ENCODE measurements at places on chromosomes 4 and X. TPM values are rescaled to one million over a fixed set of nuclear protein-coding genes. Genes with fewer than 3 reads are reported as not detected.

GRCh38 chr4:80913381-80913780 is 117.1 kb upstream of the BMP3 start:
- DNase-seq = peak; percentile 19

- DNase-seq = no peak
Observed at GRCh38 chrX:16462912-16463311, 187.0 kb upstream of the S100G start.

DNA sequence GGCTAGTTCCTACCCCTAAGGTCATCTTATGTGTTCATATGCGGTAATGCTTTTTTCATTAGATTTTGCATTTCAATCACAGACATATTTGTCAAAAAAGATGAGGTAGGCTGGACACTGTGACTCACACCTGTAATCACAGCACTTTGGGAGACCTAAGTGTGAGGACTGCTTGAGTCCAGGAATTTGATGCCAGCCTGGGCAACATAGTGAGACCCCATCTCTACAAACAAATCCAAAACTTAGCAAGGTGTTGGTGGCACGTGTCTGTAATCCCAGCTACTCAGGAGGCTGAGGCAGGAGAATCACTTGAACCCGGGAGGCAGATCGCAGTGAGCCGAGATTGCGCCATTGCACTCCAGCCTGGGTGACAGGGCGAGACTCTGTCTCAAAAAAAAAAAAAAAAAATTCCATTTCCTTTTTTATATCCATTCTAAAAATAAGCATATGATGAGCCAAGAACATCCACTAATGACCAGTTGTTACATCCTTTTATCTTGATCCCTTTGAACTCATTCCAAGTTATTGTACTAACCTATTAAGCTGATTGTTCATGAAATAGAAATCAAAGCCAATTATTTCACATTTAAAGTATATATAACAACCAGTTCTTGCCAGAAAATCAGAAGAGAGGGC is 23.4 kb downstream of the PGAM4 start:
- DNase-seq = no peak

DNA sequence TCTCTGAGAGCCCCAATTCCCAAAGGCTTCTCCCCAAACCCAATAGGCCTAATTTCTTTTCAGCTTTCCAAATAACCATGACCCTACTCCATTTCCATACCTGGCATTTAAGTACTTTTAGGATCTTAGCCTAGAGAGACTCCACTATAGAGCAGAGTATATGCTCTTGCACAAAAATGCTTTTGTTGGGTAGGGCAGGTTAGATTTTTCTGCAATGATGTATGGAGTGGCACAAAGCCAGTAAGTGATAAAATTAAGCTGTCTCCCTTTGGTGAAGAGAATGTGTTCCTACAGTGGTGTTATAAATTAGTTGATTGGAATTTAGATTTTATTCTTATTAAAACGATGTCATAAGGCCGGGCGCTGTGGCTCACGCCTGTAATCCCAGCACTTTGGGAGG is 124.9 kb downstream of the INPP4B start:
- no peak for DNase-seq

DNA sequence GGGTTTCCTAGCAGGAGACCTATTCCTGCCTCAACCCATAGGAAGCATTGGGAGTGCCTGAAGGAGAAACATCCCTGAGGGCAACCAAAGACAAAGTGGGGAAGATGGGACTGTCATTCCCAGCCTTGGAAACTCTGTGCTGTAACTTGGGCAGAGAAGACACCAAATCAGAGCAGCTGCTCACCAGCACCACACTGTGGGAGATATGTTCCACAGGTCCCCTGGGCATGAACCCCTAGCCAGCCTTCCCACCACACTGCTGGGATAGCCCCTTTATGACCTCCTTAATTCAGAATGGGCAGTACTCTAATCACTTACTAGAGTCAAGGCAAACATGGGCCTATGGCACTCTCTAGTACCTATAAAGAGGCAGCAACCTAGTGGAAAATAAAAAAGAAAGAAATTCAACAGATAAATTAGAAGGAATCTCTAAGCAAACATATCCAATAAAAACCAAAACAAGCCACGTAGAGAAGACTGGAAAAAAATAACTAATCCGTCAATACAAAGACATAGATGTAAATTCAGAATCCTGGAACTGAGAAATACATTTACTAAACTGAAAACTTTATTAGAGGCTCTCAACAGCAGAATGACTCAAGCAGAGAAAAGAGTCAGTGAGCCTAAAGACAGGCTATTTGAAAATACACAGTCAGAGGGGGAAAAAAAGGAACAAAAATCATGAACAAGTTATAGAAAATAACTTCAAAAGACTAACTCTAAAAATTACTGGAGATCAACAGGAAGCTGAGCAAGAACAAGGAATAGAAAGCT is 878.4 kb upstream of the FRG1 start:
- no peak for DNase-seq

- no peak for DNase-seq
Observed at GRCh38 chrX:16308773-16309172, 141.5 kb downstream of the MAGEB17 start.

DNA sequence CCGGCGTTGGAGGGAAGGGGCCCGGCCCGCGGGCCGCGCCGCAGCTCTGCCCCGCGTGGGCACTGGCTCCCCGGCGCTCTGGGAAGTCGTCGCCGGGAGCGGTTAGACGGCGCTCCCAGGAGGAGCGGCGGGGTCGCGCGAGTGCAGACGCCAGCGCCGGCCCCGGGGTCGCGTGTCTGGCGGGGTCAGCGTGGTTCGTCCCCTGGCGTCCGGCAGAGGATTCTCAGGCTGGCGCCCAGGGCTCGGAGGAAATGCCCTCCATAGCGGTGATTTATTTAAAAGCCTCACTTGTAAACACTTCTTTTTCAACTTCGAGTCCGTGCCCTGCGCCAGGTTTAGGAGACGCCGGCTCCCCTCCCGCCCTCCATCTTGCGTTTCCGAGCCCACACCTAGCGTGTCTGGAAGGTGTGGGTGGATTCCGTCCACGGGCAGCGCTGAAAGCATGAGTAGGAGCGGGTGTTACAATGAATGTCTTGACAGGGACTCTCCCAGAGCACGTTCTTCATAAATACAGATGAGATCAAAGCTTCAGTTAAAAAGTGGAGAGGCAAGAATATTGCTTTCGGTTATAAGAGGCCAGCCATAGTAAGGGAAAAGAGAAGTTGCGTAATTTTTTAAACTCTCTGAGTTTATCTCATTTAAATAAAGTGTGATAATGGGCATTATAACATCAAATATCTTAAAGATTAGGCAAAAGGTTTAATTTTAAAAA is 692 bp downstream of the FAM241A start:
- DNase-seq = peak; percentile 85

- DNase-seq = no peak
Observed at GRCh38 chr4:90495211-90495610, 368.0 kb downstream of the CCSER1 start.

DNA sequence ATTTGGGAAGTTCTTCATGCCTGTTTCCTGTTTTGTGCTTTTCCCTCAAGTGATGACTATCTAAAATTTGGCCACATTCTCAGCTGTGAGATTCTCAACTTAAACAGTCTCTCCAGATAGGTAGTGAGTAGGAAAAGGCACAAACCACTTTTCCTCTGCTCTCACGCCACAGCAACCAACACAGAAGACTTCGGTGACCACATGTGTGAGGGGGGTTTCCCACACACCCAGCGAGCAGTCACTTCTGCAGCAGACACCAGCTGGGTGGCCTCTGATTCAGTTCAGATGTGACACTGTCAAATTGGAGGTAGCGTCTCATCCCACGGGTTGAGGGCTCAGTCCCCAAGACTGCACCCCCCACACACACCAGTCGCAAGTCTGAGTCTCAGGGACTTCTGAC is 25.1 kb upstream of the CLDN34 start:
- DNase-seq = peak; percentile 83

GRCh38 chr4:152188801-152189200 is 347.1 kb downstream of the FBXW7 start:
- no peak for DNase-seq

GRCh38 chrX:115462406-115462805 is 98.6 kb upstream of the PLS3 start:
- DNase-seq = no peak

- no peak for DNase-seq
Observed at GRCh38 chr4:6824772-6825402, 42.4 kb downstream of the KIAA0232 start.

Gene DGKK
- total RNA-seq = not detected

Gene USP17L26
- not detected for total RNA-seq

Gene DIAPH2
- total RNA-seq = 8.1 TPM

Gene SLC25A43
- 5.3 TPM for total RNA-seq

Gene CPZ
- not detected for total RNA-seq

Gene PFKFB1
- total RNA-seq = 0.60 TPM

Gene FGFR3
- total RNA-seq = 0.07 TPM

Gene TMEM35A
- not detected for total RNA-seq

Gene MXRA5
- total RNA-seq = not detected

Gene GPR173
- 0.36 TPM for total RNA-seq

Gene DMRTC1
- total RNA-seq = not detected
